Upper lobe of right lung (tissue), 1 donor: ENCODE measurements at places on chromosomes 16 and 17.

DNA sequence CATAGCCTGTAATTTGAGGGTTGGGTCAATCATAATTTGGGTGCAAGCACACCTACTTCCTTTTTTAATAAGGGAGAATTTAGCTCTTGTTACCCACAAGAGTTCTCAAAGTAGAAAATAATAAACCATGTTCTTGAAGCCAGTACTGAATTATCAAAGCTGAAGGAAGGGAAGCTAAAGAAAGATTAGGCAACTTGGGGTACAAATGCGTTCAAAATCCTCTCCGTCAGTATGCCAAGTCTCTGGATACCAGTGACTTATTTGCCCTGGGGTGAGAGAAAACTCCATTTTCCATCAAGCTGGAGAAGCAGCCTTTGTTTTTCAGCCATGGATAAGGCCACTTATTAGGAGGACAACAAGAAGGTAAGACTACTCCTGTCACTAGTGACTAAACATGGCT is 23.5 kb upstream of the DHRS13 start:
- DNase-seq = no peak

DNA sequence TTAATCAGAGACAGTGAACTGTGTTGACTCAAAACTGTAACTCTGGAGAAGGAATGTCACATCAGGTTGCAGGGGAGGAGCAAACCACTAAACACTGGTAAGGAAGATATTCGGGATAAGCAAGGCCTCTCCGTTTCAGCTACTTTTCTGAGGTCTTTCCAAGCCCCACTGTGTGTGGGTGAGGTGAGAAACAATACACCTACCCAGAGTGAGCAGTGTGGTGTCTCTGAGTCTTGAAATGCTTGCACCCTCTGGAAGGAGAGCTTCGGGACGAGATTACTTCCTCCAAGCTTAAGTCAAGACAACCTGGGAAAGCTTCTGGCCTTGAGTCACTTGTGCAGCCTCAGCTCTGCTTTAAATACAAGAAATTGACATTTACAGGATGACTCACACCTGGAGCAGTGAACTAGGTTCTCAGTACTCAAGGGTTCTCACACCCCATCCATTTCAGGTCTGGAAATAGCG is 2.5 kb upstream of the MAP3K14 start:
- no peak for DNase-seq

DNA sequence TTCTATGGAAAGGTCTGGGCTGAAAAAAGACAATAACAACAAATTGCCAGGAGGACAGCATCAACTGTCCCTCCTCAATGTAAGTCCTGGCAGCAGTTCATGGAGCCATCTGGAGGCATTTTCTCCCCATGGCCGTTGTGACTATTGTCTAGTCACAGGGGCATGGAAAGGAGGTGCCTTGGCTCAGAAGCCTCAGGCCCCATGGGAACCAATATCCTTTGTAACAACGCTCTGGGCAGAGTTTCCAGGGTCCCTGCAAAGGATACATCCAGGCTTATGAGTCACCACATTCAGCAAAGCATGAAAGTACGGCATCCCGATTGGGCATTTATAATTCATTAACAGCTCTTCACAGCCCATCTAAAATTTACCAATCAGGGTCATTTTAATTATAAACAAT is 85.2 kb downstream of the GLG1 start:
- no peak for DNase-seq

- no peak for DNase-seq
These were observed 27.8 kb downstream of the ENDOV start for GRCh38 chr17:80442764-80443163.

GRCh38 chr17:30922235-30923030 is 688 bp downstream of the ADAP2 start:
- peak; percentile 74 for DNase-seq

GRCh38 chr17:35002876-35003551 is 22.7 kb downstream of the LIG3 start:
- DNase-seq = no peak

- DNase-seq = no peak
These were observed 4.2 kb downstream of the SOCS1 start for GRCh38 chr16:11251525-11252481.

- DNase-seq = no peak
These were observed 194.6 kb upstream of the SDK2 start for GRCh38 chr17:73838815-73839214.

DNA sequence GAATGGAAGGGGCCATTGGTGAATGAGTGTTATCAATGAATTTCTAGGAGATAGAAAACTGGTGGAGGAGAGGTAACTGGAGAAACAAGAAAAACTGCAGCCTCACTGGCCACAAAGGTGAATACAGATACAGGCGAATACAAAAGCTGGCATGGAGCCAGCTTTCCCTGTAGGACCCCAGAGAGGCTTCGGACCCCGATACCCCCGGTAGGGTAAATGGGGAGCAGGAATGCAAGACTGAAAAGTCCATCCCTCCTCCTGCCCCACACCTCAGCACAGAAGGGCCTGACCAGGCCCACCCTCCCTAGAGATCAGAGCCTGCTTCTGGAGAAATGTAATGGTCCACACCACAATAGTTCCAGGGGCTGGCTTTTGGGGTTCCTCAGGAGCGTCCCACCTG is 4.9 kb upstream of the MYLK3 start:
- DNase-seq = no peak

GRCh38 chr16:17367923-17368322 is 102.8 kb downstream of the XYLT1 start:
- no peak for DNase-seq
